ENCODE measurements at places on chromosomes 11 and 22.

- DNase-seq = no peak
These were observed 8.0 kb downstream of the MYH9 start for GRCh38 chr22:36379593-36380361.

DNA sequence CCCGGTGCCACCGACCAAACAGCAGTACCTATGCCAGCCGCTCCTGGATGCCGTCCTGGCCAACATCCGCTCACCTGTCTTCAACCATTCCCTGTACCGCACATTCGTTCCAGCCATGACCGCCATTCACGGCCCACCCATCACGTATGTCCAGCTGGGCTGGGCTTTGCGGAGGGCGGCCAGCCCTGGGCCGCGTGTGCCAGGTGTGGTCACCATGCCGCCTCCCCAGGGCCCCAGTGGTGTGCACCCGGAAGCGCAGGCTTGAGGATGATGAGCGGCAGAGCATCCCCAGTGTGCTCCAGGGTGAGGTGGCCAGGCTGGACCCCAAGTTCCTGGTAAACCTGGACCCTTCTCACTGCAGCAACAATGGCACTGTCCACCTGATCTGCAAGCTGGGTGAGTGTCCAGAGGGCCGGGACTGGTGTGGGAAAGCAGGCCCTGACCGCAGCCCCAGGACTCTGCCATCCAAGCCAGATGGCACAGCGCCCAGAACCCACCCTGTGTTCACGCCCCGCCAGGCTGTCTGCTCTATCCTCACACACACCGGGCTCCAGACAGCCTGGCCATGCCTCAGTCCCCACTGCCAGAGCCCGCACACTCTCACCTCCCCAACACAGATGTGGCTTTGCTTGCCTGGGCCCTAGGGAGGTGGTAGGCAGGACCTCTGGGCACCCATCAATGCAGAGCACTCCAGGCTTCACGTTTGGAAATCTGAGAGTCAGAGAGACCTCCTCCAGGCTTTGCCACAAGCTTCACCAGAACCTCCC lies 77.6 kb downstream of the MED15 start:
- no peak for DNase-seq

- DNase-seq = no peak
These were observed 34.5 kb upstream of the TEF start for GRCh38 chr22:41347066-41347859.

GRCh38 chr11:94747146-94747545 lies 21.0 kb upstream of the AMOTL1 start:
- no peak for DNase-seq

DNA sequence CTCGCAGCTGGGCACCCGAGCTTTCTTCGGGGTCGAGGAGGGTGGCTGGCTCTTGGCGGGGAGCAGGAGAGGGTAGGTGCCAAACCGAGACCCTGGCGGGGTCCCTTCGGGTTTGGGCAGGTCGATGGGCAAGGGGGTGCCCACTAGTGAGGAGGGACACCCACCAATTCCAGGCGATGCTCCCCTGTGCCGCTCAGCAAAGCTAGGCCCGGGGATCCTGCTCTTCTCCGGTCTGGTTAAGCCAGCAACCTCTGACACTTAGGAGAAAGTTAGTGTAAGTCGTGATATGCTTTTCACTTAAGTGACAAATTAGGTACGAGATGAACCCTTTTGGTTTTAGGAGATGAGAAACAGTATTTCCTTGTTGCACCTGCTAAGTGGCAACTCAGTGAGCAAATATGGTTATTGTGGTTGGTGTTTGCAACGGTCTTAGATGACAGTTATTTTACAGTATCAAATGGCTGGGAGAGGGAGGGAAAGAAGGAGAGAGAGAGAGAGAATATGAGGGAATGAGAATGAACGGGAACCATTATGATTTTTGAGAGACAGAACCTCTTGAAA lies 565 bp downstream of the NUCB2 start:
- DNase-seq = peak; percentile 30

DNA sequence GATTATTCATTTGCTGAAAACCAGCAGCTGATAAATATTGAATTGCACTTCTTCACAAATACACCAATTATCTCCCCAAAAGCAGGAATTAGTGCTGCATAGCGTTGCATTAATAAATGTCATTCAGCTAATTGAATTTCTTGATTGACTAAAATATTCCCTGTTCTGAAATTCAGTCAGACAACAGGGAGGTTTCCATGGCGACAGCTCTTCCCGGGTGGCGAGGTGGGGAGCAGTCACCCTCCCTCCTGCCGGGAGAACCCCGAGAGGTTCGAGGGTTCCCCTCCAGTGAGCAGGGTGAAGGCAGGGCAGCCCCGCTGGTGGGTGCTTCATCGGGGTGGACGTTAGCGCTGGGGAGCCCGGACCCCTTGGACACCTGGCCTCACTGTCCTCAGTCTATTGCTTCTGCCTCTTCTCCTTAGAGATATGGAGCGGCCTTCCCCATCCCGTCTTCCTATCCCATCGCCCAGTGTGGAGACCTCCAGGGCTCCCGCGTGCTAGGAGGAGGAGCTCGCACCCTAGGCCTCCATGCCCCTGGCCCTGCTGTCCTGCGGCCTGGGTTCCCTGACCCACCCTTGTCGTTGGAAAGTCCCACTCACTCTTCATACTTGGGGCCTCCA lies 983.5 kb downstream of the BRD1 start:
- DNase-seq = no peak

- DNase-seq = no peak
These were observed 63.7 kb downstream of the RAB30 start for GRCh38 chr11:83007909-83008580.

GRCh38 chr11:108751444-108751843 lies 86.6 kb downstream of the DDX10 start:
- DNase-seq = peak; percentile 3

- peak; percentile 62 for DNase-seq
These were observed 21.4 kb upstream of the ACER3 start for GRCh38 chr11:76839311-76839710.

- no peak for DNase-seq
These were observed 94.8 kb downstream of the EXT2 start for GRCh38 chr11:44189986-44190882.

DNA sequence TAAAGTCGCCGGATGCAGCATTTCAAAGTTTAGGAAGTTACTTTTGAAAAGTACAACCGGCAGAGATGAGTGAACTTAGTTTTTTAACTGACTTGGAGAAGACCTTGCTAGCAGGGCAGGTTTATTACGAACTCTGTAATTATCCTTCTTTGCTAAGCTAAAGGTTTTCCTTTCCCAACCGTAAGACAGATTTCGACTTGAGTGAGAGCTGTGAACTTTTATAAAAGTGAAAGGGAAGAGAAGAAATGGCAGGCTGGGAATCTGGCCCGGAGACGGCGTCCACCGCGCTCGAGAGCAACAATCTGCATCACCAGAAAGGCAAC lies 659 bp upstream of the TEAD1 start:
- no peak for DNase-seq

GRCh38 chr11:45382133-45382878 lies 96.2 kb upstream of the SYT13 start:
- DNase-seq = no peak

DNA sequence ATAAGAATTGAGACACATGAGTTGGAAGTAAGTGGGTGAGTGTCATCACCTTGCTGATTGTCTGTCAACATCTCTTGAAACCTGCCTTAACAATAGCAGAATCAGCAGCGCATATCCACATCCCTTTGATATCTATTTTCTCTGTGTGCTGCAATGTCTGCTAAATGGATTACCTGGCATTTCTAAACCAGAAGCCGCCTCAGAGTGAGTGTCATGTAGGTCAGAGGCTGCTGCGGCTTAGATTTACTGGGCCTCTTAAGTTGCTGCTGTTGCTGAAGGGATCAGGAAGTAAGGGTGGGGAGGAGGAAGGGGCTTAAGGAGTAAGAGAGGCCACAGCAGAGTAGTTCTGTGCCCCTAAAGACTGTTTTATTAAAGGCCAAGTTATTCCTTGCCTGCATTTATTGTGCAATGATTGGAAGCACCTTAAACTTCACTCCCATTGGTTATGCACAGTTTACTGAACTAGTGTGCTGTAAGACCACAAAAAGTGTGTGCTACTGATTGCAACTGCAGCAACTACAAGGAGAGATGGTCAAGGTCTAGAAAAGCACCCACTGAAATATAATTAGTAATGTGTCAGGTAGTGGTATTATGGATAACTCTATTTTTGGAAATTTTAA lies 29.8 kb upstream of the TMEM41B start:
- DNase-seq = no peak

- no peak for DNase-seq
These were observed 110.2 kb downstream of the ANO3 start for GRCh38 chr11:26442131-26442530.

DNA sequence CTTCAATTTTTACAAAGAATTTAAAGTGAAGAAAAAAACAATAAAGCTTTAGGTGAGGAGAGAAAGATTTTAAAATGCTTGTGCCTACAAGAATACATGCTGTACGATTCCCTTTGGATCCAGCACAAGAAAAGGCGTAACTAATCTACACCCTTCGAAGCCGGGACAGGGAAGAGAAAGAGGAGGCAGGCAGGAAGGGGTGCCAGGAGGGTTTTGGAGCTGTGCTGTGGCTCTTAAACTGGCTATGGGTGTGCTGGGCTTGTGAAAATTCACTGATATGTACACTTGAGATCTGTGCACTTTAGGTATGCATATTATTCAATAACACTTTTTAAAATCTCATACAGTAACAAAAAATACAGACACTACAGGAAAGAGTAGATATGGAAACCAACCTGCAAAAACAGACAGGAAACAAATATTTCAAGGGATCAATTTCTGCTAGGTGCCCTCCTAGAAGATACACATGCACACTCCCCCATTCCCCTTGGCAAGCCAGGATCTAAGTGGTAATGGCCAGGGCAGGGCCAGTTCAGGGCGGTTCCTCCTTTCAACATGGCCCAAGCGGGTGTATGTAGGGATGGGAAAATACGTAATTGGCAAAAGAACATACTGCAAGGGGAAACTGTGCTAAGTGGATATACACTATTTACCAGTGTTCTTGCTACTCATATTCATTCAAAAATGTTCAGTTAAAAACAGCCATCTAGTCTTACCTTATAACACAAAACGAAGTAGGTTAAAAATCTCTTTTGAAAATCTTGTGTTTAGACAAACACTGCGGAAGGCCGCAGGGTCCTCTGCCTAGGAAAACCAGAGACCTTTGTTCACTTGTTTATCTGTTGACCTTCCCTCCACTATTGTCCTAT lies 54.2 kb downstream of the PACSIN2 start:
- peak; percentile 64 for DNase-seq

- DNase-seq = peak; percentile 94
These were observed 10.4 kb upstream of the MRPL17 start for GRCh38 chr11:6693342-6694228.

DNA sequence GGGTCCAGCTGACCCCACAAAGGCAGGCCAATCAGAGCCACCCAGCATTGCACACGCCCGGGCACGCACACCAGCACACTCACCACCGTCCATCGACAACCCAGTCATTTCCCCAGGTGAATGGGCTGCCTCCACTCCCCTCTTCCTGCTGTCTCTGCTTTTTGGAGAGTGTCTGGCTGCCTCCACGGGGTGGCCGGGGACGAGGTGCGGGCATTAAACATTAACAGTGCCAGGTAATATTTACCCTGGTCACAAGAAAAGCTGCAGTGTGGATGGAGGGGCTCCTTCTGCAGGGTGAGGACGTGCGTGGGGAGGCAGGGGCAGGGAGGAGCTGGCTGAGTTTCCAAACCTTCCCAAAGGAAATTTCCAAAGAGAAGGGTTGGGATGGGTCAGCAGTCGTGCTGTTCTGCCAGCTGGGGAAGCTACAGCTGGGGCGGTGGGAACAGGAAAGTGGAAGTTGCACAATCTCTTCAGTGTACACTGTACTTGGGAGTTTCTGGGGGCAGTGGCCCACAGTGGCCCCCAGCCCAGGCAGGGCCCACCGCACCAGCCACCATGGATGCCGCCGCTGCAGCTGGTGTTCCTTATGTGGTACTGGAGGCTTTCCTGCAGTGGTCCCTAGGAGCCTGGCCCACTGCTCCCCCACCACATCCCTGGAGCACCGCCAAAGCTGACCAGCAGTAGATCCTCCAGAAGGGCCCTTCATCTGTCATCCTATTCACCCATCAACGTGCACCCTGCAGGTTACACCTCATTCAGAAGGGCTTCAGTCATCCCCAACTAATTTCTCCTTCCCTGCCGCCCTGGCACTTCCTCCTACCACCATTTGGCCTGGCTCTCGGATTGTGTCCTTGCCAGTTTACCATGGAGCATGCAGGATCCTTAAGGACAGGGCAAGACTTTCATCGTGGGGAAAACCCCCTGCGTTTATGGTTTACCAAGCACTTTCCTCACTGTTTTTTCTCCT lies at the start of gene FXYD2:
TSS of gene FXYD2 (minus strand) at position 174 of the 967 bp plus-strand sequence. CDS start at position 108, 66 bp downstream.
- DNase-seq = peak; percentile 76

GRCh38 chr11:72807792-72808191 lies 6.4 kb upstream of the ATG16L2 start:
- DNase-seq = peak; percentile 67

- no peak for DNase-seq
These were observed 496 bp upstream of the CST6 start for GRCh38 chr11:66011239-66011784.

DNA sequence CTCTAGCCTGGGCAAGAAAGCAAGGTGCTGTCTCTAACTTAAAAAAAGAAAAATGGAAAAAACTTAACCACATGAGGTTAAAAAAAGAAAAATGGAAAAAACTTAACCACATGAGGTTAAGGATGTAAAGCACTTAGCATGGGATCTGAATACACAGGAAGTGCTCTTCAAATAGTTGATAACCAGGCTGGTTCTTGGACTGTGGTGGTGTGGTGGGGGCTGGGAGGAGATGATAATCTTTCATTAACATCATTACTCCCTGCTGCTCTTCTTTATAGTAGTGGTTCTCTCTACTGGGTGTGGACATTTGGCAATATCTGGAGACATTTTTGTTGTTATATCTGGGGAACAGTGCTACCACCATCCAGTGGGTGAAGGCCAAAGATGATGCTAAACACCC lies 88.4 kb downstream of the TTC17 start:
- no peak for DNase-seq

DNA sequence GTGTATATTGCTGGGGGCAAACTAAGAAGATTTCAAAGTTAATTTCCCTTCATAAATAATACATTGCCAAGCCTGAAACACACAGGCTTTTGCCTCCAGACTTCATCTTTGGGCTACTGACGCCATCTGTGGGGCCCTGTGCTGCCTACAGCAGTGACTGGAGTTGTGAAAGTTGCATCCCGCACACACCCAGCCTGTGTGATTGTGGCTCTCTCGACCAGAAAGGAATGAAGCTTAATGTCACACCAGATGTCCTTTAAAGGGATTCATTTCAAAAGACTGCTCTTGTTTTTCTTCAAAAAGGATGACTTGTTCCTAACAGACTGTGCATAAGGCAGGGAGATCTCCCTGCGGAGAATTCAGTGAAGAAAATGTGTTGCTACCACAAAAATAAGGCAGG lies 210.5 kb downstream of the FAM181B start:
- DNase-seq = peak; percentile 29

DNA sequence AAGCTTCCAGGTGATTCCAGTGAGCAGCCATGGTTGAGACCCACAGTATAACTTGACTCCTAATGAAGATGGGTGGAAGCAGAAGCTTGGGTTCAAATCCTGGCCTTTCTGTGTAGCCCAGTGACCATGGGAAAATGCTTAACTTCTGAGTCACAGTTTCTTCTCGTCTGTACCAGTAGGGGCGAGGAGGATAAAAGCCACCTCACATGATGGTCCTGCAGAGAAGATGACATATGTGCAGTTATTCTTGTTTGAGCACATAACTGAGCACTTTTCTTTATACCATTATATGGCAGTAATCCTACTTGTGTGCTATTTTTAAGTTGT lies 4.9 kb downstream of the TMEM109 start:
- no peak for DNase-seq

GRCh38 chr11:112177589-112177988 lies 2.3 kb downstream of the BCO2 start:
- no peak for DNase-seq
